ENCODE measurements at places on chromosomes 2 and 18.

DNA sequence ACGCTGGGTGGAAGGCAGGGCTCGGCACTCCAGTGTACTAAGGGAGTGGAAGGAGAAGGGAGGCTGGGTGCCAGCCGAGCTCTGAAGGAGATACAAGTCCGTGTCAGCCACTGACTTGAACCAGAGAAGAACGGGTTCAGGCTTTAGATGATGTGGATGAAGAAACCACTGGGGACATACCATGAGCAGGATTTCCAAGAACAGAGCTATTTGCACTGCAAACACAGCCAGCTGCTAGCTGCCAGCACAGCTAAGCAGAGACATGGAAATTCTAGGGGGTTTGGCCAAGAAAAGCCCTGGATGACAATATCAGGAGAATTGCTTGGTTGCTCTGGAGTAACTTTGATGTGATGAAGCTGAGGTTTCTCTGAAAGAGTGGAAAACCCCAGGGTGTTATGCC lies 5.2 kb downstream of the CD207 start:
- DNase-seq: no peak

DNA sequence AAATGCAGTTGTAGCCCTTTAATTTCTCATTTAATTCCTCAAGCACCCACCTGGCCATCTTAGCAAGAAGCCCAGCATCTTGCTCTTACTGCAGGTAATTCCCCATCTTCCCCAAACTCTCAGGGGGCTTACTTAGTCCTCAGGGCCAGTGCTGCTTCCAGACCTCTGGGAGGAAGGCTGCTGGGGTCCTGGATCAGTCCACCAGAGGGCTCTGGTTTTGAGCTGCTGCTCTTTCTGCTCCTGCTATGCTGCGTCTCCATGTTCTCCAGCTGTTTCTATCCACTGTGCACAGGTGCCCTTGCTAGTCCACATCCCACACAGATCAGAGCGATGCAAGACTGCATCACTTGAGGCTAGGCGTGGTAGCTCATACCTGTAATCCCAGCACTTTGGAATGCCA lies 34.5 kb upstream of the TMEM87B start:
- DNase-seq: peak; percentile 63

- DNase-seq: no peak
These were observed 7.8 kb downstream of the MTHFD2 start for GRCh38 chr2:74206180-74206688.

- DNase-seq: peak; percentile 88
These were observed 104.9 kb downstream of the MBD2 start for GRCh38 chr18:54119524-54120019.

DNA sequence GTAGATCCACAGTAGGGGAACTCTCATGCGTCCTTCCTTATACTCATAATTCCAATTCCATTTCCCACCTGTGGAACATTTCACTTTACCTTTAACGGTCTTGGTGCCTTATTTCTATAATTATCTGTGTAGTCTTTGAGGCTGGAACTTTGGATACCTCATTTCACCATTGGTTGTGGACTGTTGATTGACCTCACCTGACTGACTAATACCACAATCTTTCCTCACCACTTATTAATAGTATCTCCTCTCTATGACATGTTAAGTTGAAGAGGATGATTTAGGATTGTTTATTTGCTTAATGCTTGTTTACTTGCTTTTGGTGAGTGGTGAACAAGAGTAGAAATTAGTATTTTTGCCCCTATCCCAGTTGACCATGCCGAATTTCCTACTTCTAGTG lies 50.0 kb downstream of the R3HDM1 start:
- DNase-seq: no peak

GRCh38 chr18:706405-706804 lies 6.0 kb downstream of the ENOSF1 start:
- no peak for DNase-seq

DNA sequence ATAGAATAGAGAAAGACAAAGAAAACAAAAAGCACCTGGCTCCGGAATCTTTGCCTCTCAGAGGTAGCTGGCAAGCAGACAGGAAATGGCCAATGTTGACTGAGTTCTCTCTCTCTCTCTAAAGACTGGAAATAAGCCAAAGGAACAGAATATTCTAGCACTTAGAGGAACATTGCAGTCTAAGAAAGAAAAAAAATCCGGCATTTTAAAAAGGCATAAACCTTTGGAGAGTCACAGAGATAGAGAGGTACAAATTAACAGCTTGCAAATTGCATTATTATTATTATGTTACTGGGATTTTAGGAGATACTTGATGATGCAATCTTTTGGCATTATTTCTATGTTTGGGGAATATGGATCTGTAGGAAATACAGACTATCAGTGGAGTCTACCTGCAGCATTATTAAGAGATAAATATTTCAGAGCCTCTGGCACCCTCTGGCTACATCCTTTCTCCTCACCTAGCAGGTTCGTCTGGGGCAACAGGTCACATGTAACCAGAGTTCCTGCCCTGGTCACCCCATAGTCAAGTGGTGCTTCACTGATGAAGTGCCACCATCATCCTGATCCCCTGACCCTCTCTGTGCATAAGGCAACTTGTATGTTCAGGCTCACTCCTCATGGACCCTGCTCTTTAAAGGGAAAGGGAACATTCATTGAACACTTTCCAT lies 318.9 kb upstream of the ACVR2A start:
- no peak for DNase-seq

DNA sequence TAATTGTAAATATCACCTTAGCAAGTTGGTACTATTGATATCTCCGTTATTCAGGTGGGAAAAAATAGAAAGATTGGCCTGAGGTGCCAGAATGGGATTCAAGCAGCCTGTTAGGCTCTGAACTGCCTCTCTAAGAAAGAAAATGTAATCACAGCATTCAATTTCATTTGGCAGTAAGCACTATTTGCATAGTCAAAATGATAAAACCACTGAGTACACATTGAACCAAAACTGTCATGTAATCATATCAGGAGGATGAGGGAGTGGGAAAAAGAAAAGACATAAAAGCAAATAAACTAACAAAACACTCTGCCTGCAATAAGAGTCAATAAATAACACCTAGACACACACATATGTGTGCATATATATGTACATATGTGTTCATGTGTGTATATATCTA lies 103.9 kb upstream of the TACR1 start:
- no peak for DNase-seq

DNA sequence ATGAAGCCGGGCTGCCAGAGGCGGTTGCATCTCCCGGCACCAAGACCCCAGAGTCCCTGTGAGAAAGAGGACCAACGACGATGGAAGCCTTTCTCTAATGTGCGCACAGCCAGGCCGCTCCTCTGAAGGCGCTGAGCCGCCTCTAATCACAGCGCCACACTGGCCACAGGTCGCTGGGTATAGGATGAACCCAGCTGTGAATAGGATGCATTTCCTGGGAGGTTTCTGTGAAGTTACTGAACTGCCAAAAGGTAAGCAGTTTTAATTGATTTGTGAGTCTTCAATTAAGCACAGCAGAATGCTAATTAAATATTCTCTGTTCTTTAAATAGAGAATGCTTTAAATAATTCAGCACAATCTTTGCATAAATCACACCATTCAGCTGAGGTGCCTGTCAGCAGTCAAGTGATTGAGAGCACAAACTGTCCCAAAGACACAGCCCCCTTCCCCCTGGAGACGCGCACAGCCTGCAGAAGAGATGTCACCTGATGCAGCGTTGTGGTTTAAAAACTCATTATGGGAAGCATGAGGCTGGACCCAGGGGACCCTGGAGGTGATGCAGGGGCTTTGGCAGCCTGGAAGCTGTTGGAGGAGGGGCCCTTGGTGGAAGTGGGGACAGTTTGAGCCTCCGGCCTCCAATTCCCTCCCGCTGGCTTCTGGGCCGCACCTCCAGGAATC lies 98.1 kb downstream of the RTP5 start:
- no peak for DNase-seq

DNA sequence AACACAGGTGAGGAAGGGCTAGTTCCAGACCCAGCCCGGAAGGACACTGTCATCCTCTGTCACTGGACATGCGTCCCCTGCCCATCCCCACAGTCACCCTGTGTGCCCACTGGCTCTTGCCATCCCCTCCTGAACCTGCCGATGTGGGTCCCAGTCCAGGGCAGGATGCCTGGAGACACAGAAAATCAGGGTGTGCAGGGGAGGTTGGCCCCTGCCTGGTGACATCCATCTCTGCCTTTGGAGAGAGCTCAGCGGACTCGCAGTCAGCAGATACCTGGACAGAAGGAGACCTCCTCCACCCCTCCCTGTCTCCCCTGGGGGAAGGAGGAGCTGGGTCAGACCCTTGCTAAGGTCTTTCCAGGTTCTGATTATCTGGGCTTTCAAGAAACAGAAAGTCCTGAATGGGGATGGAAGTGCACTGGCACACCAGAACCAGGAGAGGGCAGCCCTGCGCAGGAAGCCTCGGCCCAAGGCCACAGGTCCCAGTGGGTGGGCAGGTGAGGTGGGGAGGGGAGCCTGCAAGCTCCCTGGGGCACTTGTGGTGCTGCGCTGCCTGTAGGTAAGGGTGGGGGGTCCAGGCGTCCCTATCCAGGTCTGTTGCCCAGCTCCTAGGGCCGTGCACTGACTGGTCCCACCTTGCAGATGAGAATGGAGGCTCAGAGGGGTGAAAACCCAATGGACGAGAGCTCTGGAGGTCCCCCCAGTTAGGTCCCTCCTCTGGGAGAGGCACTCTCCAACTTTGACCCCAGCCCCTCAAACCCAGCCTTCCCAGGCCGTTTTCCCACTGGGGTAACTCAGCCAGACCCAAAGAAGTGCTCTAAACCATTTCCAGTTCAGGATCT lies 9.7 kb upstream of the OTOS start:
- DNase-seq: peak; percentile 83

DNA sequence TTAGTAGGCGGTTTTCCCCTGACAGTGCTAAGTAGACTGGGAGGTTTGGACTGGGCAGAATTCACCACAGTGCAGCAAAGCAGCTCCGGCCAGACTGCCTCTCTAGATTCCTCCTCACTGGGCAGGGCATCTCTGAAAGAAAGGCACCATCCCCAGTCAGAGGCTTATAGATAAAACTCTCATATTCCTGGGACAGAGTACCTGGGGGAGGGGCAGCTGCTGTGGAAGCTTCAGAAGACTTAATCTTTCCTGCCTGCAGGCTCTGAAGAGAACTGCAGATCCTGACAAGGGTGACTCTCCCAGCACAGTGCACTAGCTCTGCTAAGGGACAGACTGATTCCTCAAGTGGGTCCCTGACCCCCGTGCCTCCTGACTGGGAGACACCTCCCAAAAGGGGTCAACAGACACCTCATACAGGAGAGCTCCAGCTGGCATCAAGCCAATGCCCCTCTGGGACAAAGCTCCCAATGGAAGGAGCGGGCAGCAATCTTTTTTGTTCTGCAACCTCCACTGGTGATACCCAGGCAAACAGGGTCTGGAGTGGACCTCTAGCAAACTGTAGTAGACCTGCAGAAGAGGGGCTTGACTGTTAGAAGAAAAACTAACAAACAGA lies 266.8 kb upstream of the CRIM1 start:
- DNase-seq: peak; percentile 5

DNA sequence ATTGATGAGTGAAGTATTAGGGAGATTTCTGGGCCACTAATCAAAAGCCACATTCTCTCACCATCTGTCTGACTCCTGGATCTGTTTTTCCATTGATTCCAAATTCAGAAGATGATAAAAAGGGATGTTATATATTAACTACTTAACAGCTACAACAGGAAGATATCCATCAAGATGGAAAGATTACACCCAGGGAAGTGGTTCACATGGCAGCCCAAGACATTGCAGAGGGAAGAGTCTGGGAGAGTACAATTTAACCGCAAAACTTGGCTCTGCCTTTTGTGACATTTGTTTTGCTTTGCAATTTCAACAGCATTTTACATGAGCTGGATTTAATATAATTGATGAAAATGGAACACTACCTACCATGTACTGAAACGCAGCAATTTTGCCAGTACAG lies 22.5 kb upstream of the TCF4 start:
- DNase-seq: no peak

GRCh38 chr2:119248311-119248710 lies 24.7 kb downstream of the STEAP3 start:
- DNase-seq: no peak

GRCh38 chr2:197146995-197147394 lies 163.6 kb downstream of the ANKRD44 start:
- no peak for DNase-seq

DNA sequence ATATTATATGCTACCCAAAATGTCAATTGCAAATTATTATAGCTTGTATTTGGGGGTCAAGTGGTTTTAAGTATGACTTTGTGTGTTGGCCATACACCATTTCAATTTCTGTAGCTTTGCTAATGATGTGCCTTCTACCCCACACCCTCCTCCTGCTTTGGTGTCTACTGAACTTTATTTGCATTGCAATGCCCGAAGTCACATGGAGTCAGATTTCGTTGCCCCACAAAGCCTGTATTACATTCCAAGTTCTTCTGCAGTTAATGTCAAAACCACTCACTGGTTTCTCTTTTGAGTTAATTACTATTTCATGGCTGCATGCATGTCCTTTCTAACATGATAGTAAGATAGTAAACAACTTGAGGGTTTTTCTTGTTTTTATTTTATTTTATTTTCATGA lies 528.9 kb downstream of the RIT2 start:
- DNase-seq: peak; percentile 34
